NCI-H2227 treated with DMSO at 0.1 percent for 48 hours (cell line): ENCODE measurements at places on chromosomes 3 and 15.

DNA sequence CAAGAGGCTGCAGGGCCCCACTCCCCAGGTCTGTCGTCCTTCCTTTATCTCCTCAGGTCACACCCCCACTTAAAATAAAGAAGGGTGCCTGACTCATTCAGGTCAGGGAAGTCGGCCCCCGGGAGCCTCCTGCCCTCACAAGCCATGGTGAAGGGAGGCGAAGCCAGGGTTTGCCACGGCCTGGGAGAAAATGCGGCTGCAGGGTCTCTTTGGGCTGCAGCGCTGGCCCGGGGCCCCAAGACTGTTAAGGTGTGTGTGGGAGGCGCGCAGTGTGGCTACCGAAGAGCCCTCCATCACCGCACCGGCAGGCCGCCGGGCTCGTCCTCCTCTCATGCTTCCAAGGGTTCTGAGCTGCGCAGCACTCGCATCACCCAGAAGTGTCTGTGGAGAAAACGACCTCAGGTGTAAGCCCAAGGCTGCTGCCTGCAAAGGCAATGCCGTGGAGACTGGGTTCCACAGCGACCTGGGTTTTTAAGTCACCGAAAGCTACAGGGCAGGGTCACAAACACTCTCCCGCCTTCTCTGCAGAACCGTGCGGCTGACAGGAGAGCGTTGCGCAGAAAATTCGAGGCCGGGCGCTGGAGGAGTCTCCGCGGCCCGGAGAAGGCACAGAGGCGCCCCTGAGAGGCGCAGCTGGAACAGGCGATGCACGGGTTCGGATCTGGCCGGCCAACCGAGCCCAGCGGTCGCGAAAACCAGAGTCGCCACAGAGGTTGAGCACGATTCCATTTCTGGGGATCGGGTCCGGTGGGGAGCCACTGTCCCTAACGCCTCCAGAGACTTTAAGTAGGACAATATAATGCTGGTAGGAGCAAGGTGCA is 8.7 kb downstream of the FOXL2 start:
- no peak for DNase-seq

DNA sequence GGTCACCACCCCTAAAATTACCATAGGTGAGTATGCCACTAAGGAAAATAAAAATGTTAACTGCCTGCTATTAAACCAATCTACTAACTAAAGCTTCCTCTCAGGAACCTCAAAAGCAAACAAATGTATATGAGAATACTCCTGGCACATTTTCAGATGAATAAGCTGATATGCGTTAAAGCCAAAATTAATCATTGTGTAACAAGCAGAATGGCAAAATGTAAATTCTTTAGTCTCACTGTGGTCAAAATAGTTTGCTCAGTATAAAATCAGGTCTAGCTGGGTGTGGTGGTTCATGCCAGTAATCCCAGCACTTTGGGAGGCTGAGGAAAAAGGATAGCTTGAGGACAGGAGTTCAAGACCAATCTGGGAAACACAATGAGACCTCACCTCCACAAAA is 53.6 kb downstream of the SUMF1 start:
- no peak for DNase-seq

GRCh38 chr3:111069974-111070771 is 1.4 kb upstream of the NECTIN3 start:
- no peak for DNase-seq

DNA sequence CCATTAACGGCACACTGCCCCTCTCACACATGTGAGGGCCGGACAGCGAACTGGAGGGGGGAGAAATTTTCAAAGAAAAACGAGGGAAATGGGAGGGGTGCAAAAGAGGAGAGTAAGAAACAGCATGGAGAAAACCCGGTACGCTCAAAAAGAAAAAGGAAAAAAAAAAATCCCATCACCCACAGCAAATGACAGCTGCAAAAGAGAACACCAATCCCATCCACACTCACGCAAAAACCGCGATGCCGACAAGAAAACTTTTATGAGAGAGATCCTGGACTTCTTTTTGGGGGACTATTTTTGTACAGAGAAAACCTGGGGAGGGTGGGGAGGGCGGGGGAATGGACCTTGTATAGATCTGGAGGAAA is 1.5 kb downstream of the SOX2 start:
- no peak for DNase-seq

- DNase-seq: no peak
Measured at GRCh38 chr3:101925564-101925963, 76.2 kb downstream of the NFKBIZ start.

- DNase-seq: no peak
Measured at GRCh38 chr3:87810452-87811016, 248.3 kb downstream of the CGGBP1 start.

DNA sequence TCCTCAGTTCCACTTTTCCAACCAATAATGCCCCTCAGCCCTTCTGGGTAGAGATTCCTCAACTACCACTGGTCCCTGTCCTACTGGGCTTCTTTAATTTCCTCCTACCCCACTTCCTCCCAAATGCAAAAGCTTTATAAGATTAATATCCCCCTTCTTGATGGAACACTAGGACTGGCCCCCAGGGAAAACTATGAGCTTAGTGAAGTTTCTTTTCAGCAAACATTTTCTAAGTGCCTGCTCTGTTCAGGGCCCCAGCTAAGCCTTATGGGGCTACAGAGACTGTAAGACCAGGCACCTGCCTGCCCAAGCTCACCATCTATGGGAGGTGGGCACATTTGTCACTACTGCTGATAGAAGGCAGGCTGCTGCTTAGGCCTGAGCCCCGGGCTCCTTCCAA is 79.4 kb downstream of the RPLP1 start:
- no peak for DNase-seq

DNA sequence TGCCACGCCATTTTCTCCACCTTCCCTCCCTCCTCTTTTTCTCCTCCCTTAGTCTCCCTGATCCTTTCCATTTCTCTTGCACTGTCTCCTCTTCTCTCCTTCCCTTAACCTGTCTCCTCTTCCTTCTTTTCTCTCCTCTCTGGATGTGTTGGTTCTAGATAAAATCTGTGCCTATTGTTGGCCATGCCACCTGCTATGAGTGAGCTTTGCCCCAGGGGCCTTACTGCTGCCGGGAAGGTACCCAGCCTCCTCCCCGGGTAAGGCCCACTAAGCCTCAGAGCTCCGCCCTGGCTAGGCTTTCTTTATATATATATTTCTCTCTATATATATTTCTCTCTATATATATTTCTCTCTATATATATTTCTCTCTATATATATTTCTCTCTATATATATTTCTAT is 14.7 kb downstream of the GPD1L start:
- no peak for DNase-seq
